Activated T-cell treated with anti-CD3 and anti-CD28 coated beads, Interleukin-2, amount 50 U/mL, for 72 hours (primary cell): ENCODE measurements at places on chromosomes 6 and 20. TPM values are rescaled to one million over a fixed set of nuclear protein-coding genes. Genes with fewer than 3 reads are reported as not detected.

Gene CAGE1
- 0.31 TPM for total RNA-seq

GRCh38 chr6:99873084-99873483 is 120.9 kb downstream of the MCHR2 start:
- DNase-seq = no peak

DNA sequence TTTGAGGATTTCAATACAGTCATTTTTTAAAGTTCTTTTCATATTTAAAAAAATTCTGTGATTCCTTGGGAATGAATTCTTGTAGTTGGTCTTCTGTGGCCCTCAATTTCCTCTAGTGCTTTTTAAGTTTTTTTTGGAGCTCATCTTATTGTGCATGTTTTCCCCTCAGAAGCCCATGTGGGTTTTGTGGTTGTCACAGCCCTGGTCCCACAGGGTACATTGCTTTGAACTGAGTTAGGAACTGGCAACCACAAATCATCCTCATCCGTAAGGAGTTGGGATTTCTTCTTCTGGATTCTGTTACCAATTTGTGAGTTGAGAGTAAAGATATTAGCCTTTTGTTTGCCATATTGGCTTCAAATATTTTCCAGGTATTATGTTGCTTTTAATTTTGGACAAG is 89.9 kb downstream of the AKAP7 start:
- DNase-seq = no peak

DNA sequence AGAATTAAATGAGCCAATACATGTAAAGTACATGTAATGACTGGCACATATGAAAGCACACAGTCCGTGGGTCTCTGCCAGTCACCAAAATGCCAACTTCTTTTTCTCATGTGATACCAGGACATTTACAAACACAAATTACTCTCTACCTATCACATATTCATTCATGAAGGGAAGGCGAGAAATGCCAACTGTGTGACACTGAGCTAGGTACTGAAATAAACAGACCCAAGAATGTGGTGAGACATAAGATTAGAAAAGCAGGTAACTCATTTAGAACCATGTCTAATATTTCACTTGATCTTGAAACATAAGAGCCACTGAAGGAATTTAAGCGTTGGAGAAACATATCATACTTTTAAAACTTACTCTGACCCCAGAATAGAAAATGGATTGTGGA is 41.4 kb downstream of the HBS1L start:
- no peak for DNase-seq

DNA sequence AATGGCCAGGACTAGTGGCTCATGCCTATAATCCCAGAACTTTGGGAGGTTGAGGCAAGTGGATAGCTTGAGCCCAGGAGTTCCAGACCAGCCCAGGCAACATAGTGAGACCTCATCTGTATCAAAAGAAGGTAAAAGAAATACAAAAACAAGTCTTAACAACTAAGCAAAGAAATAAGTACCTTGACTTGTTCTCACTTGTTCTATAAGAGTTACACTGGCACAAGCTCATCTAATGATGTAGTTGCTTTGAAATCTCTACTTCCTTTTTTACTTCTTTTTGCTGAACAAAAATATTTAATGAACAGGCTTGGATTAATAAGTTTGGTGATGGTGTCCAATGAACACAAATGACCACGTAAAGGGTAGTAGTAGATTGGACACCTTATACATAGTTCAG is 72.2 kb downstream of the SGK1 start:
- no peak for DNase-seq

GRCh38 chr6:125789167-125789566 is 1.6 kb upstream of the NCOA7 start:
- DNase-seq = no peak

- DNase-seq = no peak
Measured at GRCh38 chr6:49506569-49507111, 6.9 kb downstream of the GLYATL3 start.

- no peak for DNase-seq
Measured at GRCh38 chr6:1817033-1817761, 207.5 kb downstream of the FOXC1 start.
